ENCODE measurements at places on chromosomes 3 and 15.

DNA sequence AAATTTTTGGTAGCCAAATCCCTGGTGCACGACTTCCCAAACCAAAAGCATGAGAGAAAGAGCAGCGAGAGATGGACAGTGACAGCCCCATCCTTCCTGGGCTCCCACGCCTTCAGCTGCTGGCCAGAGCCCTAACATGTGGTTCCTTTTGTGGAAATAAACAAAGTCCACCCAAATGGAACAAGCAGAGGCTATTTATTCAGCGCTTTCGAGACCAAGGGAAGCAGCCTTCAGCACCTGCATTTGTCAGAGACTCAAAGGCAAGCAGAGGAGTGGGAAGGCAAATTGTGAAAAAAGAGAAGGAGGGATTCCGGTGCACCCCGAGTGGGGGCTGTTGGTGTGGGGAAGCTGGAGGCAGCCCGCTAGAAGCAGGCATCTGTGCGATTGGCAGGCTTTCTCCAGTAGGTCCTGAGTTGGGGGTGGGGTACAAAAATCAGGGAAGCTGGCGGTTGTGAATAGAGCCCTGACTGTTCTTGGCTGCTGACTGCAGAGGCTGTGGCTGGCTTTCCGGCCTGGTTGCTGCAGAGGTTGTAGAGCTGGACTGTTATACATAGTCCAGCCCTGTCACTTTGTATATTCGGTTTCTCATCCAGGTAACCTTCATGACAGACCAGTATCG is 427.2 kb downstream of the OCA2 start:
- DNase-seq, result no peak

DNA sequence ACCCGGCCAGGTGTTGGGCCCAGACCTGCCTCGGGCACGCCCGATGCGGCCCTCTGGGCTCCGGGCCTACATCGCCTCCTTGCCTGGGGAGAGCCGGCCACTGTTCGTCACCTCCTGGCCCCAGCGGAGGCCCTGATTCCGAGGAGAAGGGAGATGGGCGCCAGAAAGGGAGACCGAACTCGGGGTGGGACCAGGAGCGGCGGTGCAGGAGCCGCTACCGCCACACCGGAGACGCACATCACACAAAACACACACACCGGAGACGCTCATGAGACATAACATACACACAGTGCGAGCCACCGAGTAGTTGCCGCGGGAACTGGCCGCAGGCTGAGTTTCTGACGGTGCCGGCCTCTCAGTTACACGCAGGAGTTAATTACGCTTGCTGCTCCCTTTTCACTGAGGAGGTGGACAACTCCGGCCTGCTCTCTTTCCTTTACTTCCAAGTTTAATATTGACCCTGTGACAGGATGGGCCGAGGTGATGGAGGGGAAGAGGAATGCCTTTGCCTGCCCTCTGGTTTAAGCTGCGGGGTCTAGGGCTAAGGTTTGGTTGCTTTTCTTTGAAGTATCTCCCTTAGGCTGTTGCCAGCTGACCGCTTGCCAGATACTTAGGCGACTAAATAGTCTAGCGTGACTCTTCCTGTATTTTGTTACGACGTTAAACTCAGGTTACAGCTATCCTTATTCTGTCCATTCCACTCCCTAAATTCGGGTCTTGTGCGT is 570 bp downstream of the PCNP start:
- no peak for DNase-seq

DNA sequence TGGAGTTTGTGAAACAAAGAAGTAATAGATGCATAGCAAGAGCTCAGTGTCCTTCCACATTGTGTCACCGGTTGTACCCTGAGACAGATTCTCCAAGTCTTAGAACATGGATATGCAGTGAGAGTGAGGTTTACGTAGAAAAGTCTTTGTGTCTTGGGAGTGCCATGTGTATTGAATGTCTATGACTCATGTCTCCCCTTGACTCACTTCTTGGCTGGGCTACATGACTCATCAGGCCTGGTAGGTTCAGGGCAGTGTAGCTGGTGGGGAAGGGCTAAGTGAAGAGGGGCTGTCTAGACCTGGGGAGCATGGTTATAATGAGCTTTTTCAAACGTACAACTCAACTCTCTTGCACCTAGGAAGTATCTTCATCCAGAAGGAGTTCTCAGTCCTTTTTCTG is 167.4 kb downstream of the GAP43 start:
- DNase-seq, result peak; percentile 68

DNA sequence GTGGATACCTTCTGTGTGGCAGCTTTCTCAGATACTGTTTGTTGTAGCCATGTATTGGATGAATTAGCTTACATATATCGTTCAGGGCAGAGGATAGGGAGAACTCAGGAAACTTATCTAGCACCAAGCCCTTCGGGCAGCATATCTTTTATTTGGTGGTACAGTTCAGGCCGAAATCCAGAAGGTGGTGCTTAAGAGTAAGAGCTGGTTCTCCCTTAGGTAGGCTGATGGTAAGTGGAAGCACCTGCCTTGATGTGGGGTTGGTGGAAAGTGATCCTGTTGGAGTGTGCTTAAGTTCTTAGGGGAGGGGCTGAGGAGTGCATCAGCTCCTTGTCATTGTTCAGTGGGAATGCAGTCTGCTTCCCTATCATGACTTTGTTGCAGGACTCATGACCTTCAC is 187.5 kb downstream of the DOCK3 start:
- DNase-seq, result no peak

GRCh38 chr15:75750261-75751050 is 37.8 kb upstream of the CSPG4 start:
- no peak for DNase-seq

- no peak for DNase-seq
These were observed 355.8 kb upstream of the IL12A start for GRCh38 chr3:159632851-159633250.

GRCh38 chr3:186068243-186068552 is 40.7 kb downstream of the ETV5 start:
- no peak for DNase-seq

- DNase-seq, result peak; percentile 1
These were observed 87.5 kb downstream of the KCNMB2 start for GRCh38 chr3:178623666-178624255.

- DNase-seq, result no peak
These were observed 21.4 kb downstream of the BMF start for GRCh38 chr15:40087068-40087810.
